ENCODE measurements at places on chromosomes 7 and 10.

GRCh38 chr10:110368002-110368401 lies 63.3 kb upstream of the SMNDC1 start:
- no peak overlapping the region for H3K27ac ChIP-seq
- no peaks in the 10 kb centered on the region for H3K27me3 ChIP-seq
- H3K4me3 ChIP-seq = no peak overlapping the region
- H3K4me1 ChIP-seq = peaks cover 6% of the 10 kb centered on the region
- no peak for DNase-seq
- H3K36me3 ChIP-seq = no peaks in the 10 kb centered on the region

GRCh38 chr10:36023939-36024338 lies 381.8 kb upstream of the FZD8 start:
- H3K27me3 ChIP-seq = no peaks in the 10 kb centered on the region
- DNase-seq = no peak
- no peaks in the 10 kb centered on the region for H3K36me3 ChIP-seq
- H3K4me1 ChIP-seq = no peaks in the 10 kb centered on the region
- H3K4me3 ChIP-seq = no peak overlapping the region

GRCh38 chr10:110207805-110208613 lies 604 bp downstream of the MXI1 start:
- peak; percentile 31 for DNase-seq
- peak overlapping the region; percentile 98 for H3K27ac ChIP-seq
- H3K27me3 ChIP-seq = no peaks in the 10 kb centered on the region
- peak overlapping the region; percentile 98 for H3K4me3 ChIP-seq

- H3K36me3 ChIP-seq = peaks cover 2% of the 10 kb centered on the region
- H3K4me3 ChIP-seq = no peak overlapping the region
- DNase-seq = no peak
- peaks cover 14% of the 10 kb centered on the region for H3K27me3 ChIP-seq
- H3K27ac ChIP-seq = no peak overlapping the region
- H3K4me1 ChIP-seq = no peaks in the 10 kb centered on the region
Observed at GRCh38 chr7:47739891-47740290, 158.0 kb upstream of the TNS3 start.

DNA sequence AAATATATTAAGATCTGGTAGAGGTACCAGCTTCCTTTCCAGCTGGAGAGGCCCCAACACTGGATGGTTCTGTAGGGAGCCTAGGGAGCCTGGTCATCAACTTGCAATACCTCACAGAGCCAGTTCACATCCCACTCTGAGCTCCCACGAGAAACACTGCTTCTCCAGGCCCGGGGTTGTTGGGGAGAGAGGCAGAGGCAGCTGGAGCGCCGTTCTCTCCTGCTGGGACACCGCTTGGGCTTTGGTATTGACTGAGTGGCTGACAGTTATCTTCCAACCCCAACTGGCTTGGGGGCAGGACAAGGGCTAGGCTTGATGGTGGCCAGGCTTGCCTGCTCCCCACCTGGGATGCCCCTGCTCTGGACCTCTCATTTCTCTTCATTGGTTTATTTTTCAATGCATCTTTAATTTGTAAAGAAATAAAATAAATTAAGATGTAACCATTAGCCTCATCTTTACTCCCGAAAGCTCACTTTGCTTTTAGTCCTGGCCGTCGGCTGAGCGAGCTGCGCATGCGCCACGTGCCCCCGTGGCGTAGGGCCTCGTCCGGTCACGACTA lies 10.0 kb upstream of the CHCHD1 start:
- H3K4me1 ChIP-seq = peaks cover 45% of the 10 kb centered on the region
- H3K4me3 ChIP-seq = peak overlapping the region; percentile 96
- H3K27ac ChIP-seq = peak overlapping the region; percentile 85
- no peaks in the 10 kb centered on the region for H3K27me3 ChIP-seq

- no peak overlapping the region for H3K27ac ChIP-seq
- peaks cover 61% of the 10 kb centered on the region for H3K27me3 ChIP-seq
- no peak for DNase-seq
- peaks cover 4% of the 10 kb centered on the region for H3K4me1 ChIP-seq
- H3K4me3 ChIP-seq = no peak overlapping the region
Observed at GRCh38 chr10:113450906-113451305, 101.9 kb upstream of the HABP2 start.

- H3K27me3 ChIP-seq = peaks cover 56% of the 10 kb centered on the region
- no peak for DNase-seq
- peaks cover 12% of the 10 kb centered on the region for H3K4me1 ChIP-seq
- peak overlapping the region; percentile 89 for H3K27ac ChIP-seq
- H3K4me3 ChIP-seq = no peak overlapping the region
- H3K36me3 ChIP-seq = peaks cover 7% of the 10 kb centered on the region
Observed at GRCh38 chr7:1229956-1230355, 2.7 kb upstream of the UNCX start.

- peaks cover 6% of the 10 kb centered on the region for H3K27me3 ChIP-seq
- H3K36me3 ChIP-seq = no peaks in the 10 kb centered on the region
- no peak for DNase-seq
- no peak overlapping the region for H3K27ac ChIP-seq
Observed at GRCh38 chr10:86598151-86598550, 56.2 kb upstream of the OPN4 start.

GRCh38 chr7:128264477-128264876 lies 23.4 kb downstream of the LEP start:
- H3K4me3 ChIP-seq = no peak overlapping the region
- H3K27me3 ChIP-seq = peaks cover 57% of the 10 kb centered on the region
- no peaks in the 10 kb centered on the region for H3K4me1 ChIP-seq
- no peak overlapping the region for H3K27ac ChIP-seq

- H3K27me3 ChIP-seq = no peaks in the 10 kb centered on the region
- H3K36me3 ChIP-seq = peaks cover 10% of the 10 kb centered on the region
- H3K27ac ChIP-seq = no peak overlapping the region
Observed at GRCh38 chr10:99427566-99428190, 2.7 kb downstream of the GOT1 start.

GRCh38 chr10:86317949-86318725 lies 48.5 kb downstream of the GRID1 start:
- no peaks in the 10 kb centered on the region for H3K4me1 ChIP-seq
- no peak for DNase-seq
- H3K27me3 ChIP-seq = peaks cover 64% of the 10 kb centered on the region
- H3K4me3 ChIP-seq = no peak overlapping the region
- peaks cover 11% of the 10 kb centered on the region for H3K36me3 ChIP-seq

- no peak for DNase-seq
- peaks cover 19% of the 10 kb centered on the region for H3K4me1 ChIP-seq
- no peaks in the 10 kb centered on the region for H3K27me3 ChIP-seq
- peak overlapping the region; percentile 75 for H3K27ac ChIP-seq
- H3K4me3 ChIP-seq = no peak overlapping the region
Observed at GRCh38 chr10:72303424-72304128, 29.9 kb downstream of the DDIT4 start.

GRCh38 chr10:91171485-91171884 lies 49.0 kb upstream of the PCGF5 start:
- H3K4me3 ChIP-seq = no peak overlapping the region
- H3K36me3 ChIP-seq = peaks cover 5% of the 10 kb centered on the region
- no peak overlapping the region for H3K27ac ChIP-seq
- H3K4me1 ChIP-seq = peaks cover 20% of the 10 kb centered on the region

DNA sequence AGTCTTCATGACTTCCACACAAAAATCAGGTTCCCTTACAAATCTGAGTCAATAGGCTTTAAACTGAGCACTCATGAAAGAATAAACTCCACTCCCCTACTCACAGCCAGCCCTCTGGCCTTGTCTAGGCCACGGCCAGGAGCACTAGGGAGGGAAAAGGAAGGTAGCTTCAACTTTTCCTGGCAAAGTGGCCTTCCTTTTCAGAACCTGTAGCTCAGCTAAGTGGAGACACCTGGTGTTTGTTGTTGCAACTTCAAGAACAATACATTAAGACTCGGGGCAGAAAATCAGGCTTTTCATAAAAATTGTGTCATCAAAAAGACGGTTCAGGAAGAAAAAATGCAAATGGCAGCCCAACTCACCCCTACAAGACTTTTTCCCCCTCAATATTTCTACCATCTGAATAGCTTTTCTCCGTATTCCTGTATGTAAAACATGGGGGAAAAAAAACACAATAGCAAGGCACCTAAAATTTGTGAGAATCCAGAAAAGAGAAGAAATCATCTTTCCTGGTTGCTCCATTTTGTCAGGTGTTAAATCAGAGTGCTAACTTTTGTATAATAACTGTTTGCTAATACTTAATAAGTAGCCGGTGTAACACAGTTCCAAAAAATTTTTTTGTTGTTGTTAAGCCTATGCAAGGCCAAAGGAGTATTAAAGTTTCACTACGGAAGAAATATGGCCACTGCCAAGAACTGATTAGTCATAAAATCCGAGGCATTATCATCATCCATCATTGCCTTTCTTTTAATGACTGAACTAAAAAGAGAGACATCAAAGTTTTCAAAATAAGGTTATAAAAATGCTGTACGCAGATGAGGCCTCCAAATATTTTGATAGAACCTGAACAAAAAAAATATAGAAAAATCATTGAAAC lies 66.2 kb upstream of the ARID5B start:
- H3K36me3 ChIP-seq = no peaks in the 10 kb centered on the region
- peaks cover 4% of the 10 kb centered on the region for H3K4me1 ChIP-seq
- H3K27ac ChIP-seq = no peak overlapping the region
- H3K27me3 ChIP-seq = peaks cover 6% of the 10 kb centered on the region

GRCh38 chr10:86086418-86086817 lies 280.2 kb downstream of the GRID1 start:
- no peak overlapping the region for H3K27ac ChIP-seq
- no peak overlapping the region for H3K4me3 ChIP-seq
- H3K36me3 ChIP-seq = peaks cover 5% of the 10 kb centered on the region
- H3K4me1 ChIP-seq = no peaks in the 10 kb centered on the region
- peaks cover 71% of the 10 kb centered on the region for H3K27me3 ChIP-seq

DNA sequence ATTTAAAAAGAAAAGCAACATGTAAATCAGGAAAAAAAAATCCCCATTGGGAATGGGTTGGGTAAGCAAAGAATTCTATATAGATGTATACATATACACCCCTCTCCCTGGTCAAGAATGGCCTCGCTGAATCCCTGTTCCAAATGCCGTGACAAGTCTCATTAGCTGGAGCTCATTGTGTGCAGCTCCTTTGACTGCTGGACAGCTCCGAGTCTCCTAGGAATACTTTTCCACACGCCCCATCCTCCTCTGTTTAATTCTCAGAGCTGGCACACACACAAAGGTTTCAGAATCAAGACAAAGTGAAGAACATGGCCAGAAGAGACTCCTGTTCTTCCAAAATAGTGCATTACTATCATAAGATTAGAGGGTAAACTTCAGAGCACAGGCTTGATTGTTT lies 130.9 kb upstream of the MKLN1 start:
- peaks cover 3% of the 10 kb centered on the region for H3K4me1 ChIP-seq
- H3K4me3 ChIP-seq = no peak overlapping the region
- no peak for DNase-seq
- H3K27me3 ChIP-seq = no peaks in the 10 kb centered on the region
- no peak overlapping the region for H3K27ac ChIP-seq

- no peaks in the 10 kb centered on the region for H3K27me3 ChIP-seq
- H3K27ac ChIP-seq = no peak overlapping the region
- no peak for DNase-seq
- no peak overlapping the region for H3K4me3 ChIP-seq
- H3K36me3 ChIP-seq = no peaks in the 10 kb centered on the region
Observed at GRCh38 chr7:108079276-108079647, 50.9 kb downstream of the LAMB4 start.

DNA sequence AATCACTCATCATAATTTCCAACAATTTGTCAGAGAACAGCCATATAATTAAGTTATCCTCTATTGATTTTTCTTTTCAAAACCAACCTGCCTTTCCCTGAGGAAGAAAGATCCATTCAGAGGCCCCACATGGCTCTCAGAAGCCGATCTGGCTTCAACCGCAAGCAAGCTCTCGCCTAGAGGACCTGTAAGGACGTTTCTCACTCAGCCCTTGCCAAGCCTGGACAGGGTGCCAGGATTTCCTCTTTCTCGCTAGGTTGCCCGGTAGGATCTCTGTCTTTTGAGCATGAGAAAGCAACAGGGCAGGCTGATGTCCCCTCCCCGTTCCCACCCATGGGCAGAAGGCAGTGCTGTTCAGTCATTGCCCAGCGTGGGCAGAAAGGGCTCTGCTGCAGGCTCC lies 13.0 kb downstream of the AIFM2 start:
- H3K4me1 ChIP-seq = peaks cover 6% of the 10 kb centered on the region
- H3K36me3 ChIP-seq = no peaks in the 10 kb centered on the region
- no peak for DNase-seq
- H3K4me3 ChIP-seq = no peak overlapping the region

GRCh38 chr7:117283371-117283770 lies 39.5 kb downstream of the WNT2 start:
- H3K27ac ChIP-seq = no peak overlapping the region
- no peak overlapping the region for H3K4me3 ChIP-seq
- no peak for DNase-seq
- H3K36me3 ChIP-seq = no peaks in the 10 kb centered on the region

DNA sequence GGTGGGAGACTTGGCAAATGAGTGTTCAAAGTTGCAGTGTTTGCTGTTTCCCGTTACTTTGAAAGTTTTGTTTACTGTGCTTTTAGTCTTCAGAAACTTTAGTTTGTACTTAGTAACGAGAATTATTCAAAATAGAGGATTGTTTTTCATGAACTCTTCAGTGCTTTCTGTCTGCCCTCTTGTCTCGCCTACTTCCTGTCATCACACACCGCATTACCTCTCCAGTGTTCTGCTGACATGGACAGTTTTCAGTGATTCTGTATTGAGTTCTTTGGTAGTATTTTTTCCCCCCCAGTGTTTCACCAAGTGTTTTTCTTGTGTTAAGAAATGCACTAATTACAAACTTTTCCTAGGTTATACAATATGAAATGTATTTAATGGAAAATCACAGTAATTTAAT lies 207.0 kb downstream of the MLLT10 start:
- peaks cover 17% of the 10 kb centered on the region for H3K36me3 ChIP-seq
- peak overlapping the region; percentile 94 for H3K27ac ChIP-seq
- H3K27me3 ChIP-seq = no peaks in the 10 kb centered on the region
- no peak for DNase-seq
- H3K4me3 ChIP-seq = peak overlapping the region; percentile 62
- H3K4me1 ChIP-seq = peaks cover 41% of the 10 kb centered on the region

- H3K27ac ChIP-seq = peak overlapping the region; percentile 100
- H3K27me3 ChIP-seq = no peaks in the 10 kb centered on the region
- no peak for DNase-seq
- no peak overlapping the region for H3K4me3 ChIP-seq
- H3K4me1 ChIP-seq = peaks cover 71% of the 10 kb centered on the region
Observed at GRCh38 chr10:33129996-33130386, 172.0 kb upstream of the ITGB1 start.

DNA sequence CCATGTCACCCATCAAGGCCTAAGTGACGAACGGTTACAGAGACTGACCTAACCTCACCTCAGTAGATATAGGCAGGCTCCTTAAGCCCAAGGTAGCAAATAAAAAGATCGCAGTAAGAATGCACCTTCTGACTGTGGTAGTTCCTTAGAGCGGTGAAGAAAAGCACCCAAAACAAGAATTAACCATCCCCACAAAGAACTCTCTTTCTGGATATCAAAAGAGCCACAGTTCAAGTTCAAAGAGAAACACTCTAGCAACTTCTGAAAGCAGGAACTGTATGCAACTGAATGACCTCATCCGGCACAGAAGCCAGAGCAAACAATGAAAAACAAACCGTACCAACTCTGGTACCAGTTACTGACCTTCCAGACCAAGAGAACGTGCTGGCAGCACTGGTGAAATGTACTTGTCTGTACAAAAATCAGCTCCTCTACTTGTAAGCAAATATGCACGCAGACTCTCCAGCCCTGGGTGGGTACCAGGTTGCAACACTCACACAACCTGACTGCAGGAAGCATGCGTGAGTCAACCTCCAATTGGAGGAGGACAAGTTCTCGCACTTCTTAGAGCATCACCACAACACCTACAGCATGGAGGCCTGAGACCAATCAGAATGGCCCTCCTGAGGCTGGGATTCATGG lies 202.7 kb downstream of the FAM107B start:
- peaks cover 70% of the 10 kb centered on the region for H3K4me1 ChIP-seq
- H3K4me3 ChIP-seq = peak overlapping the region; percentile 94
- no peaks in the 10 kb centered on the region for H3K27me3 ChIP-seq
- DNase-seq = peak; percentile 49
- H3K27ac ChIP-seq = peak overlapping the region; percentile 99
- peaks cover 11% of the 10 kb centered on the region for H3K36me3 ChIP-seq

All from T-helper 17 cell (primary cell).